ENCODE measurements at places on chromosomes 5 and 9.

DNA sequence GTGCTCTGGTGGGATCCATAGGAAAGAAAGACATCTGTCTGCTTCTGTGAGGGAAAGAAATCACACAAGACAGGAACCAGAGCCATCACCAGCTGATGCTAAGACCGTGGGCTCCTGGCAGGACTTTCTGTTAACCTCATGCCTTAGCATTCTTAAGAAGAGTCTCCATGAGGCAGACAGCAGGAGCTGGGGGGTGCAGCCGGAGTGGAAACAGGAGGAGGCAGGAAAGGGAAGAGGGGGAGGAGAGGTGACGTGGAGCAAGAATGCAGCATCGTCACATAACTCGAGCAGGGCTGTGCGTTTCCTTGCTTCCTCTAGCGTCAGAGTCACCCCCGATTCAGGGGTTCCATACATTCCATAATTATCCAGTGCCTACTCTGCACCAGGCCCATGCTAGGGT lies 53.6 kb downstream of the ERGIC1 start:
- peak; percentile 56 for DNase-seq

DNA sequence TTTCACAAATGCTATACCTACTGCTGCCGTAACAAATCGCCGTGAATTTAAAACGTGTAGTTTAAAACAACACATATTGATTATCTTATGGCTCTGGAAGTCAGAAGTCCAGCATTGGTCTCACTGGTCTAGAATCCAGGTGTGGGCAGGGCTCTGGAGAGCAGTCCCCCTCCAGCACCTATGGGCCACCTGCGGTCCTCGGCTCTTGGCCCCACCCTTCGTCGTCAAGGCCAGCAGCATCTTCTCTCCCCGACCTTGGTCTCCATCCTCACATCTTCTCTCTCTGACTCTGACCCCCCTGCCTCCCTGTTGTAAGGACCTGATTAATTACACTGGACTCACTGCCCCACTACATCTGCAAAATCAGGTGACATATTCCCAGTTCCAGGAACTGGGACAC lies 106.4 kb upstream of the COL5A1 start:
- no peak for DNase-seq

DNA sequence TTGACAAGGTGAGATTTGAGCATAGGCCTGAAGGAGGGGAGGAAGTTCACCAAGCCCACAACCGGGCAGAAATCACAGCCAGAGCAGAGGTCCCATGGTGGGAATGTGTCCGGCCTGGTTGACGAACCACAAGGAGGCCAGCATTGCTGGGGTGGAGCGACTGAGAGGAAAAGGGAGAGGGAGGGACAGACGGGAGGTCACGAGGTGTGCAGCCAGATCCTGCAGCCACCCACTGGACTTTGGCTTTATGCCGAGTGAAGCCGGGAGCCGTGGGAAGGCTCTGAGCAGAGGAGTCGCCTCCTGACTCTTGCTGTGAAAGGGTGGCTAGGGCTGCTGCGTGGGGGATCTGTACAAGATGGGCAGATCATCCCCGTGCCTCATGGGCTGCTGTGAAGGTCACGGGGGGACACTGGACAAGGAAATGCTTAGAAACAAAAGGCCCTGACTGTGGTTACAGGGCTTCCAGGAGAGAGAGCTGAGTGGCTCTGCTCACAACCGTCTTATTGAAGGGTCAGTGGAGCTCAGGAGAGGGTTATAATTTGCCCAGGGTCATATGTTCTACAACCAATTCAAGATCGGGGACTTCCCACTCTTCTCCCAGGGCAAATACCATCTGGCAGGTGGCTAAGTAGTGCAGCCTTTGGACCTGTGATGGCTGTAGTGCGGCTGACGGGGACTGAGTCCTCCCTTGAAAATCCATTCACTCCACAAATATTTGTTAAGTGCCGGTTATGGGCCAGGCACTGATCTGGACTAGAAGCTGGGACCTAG lies 15.6 kb upstream of the CD74 start:
- DNase-seq = no peak

DNA sequence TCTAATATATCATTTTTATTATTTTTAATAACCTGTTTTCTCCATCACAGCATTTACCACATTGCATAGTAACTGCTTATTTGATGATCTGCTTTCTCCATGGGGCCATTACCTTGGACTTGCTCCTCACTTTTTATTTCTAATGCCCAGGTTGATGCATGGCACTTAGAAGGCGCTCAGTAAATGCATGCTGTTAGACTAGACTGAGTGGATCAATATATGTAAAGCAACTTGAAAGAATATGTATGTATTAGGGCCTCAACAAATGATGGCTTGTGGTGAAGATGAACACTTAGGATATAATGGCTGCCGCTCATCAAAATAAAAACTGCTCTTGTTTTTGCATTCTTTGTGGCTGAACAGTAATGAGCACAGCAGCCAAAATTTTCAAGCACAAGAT lies 5.8 kb downstream of the DAPK1 start:
- DNase-seq = no peak

DNA sequence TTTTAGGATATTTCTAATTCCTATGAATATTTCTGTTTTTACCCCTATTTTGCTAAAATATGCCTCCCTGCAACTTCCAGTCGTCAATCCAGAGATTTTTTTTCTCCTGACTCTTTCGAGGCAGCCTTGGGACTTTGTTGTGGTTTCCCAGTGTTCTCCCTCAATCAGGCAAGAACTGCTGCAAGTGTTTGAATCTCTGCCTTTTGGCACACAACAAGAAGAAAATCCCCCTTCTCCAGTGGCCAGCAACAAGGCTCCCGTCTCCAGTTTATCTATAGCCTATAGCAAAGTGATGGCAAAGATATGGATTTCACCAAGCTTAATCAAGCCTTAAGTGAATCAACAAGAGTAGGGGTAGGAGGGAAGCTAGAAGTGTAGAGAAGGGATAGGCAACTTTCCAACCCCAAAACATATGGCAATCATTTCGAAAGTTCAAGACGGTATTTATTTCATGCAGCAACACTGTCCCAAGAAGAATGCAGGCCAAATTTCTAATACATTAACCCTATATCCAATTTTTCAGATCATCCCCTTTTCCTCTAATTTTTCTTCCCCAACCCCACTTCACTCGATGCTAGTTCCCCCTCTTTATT lies 37.7 kb upstream of the PAPPA start:
- peak; percentile 73 for DNase-seq

GRCh38 chr5:13536933-13537332 lies 407.6 kb downstream of the DNAH5 start:
- no peak for DNase-seq

- peak; percentile 80 for DNase-seq
Observed at GRCh38 chr5:75052192-75053053, at the start of gene GCNT4. GCNT4 (minus strand) TSS chr5:75052558; CDS start chr5:75030037, 22,521 bp downstream.

GRCh38 chr5:150298701-150299451 lies 3.8 kb downstream of the ARSI start:
- DNase-seq = peak; percentile 91

DNA sequence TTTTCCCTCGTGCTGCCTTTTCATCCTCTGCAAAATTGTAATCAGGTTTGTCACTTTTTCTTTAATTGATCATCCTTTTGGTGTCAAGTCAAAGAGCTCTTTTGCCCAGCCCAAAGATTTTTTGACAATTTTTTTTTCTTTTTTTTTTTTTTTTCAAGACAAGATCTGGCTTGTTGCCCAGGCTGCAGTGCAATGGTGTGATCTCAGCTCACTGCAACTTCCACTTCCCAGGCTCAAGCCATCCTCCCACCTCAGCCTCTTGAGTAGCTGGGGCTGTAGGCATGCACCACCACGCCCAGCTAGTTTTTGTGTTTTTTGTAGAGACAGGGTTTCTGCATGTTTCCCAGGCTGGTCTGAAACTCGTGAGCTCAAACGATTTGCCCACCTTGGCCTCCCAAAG lies 36.7 kb downstream of the CDK7 start:
- DNase-seq = peak; percentile 57

DNA sequence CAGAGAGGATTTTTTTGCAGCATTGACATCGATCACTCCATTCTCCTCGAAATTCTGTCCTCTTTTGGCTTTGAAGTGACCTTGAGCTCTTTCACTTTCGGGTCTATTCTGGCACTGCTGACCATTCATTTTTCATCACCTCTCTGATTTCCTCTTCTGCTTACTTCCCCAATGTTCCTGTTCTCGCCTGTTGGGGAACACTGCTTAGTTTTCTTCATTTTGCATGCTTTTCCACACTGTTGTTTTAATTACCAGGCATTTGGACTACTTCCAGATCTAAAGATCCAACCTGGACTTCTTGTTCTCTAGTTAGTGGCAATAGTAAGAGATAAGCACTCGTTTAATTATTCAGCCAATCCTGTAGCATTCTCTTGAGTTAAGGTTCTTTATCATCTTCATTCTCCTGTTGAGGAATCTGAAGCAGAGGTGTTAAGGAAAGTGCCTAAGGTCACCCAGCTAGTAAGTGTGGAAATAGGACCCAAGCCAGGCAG lies 53.4 kb downstream of the MAN2A1 start:
- no peak for DNase-seq

DNA sequence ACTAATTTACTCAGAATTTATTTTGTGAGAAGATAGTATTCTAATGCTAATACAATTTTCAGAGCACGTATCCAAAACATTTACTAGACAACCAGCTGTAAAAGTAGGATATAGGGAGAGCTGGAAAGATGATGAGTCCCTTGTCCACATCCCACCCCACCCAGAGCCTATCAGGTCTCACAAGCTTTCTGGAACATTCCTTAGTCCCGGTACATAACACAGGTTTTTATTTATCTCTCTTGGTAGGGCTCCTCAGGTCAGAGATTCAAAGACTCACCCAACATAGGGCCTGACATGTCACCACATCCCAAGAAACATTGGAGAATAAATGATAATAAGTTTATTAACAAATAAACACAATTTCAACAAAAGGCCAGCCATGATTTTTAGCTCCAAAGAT lies 13.8 kb upstream of the RAD23B start:
- DNase-seq = no peak

DNA sequence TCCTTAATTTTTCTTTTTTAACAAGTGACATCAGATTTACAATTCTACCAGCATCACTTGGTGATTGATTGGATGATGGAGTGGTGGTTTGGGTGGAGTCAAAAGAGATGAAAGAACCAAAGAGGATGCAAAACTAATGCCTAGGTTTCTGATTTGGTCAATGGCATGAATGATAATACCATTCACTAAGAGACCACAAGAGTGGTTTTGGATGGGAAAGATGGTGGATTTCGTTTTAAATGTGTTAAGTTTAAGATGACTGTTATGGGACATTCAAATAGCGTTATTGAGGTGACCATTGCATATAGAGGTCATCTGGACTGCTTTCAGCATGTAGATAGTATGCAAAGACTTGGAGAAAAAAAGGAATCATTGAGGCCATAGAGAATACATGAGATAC lies 3.6 kb downstream of the SMC5 start:
- DNase-seq = no peak

DNA sequence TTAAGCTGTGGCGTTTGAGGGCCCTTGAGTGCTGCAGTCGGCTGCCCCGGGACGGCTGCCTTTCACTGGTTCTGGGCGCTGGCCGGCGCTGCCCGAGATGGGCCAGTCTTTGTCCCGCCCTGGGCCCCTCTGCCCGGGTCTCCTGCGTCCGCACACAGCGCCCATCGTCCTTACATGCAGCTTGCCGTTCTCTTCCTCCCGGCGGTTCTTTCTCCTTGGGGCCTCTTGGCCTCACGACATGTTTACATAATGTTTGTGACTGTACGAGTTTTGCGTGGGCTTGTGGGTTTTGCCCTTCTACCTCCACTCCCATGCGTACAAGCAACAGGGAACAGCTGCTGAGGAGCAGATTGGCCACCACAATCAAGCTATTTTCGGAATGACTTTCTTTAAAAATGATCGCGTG lies 618 bp downstream of the TNPO1 start:
- peak; percentile 79 for DNase-seq

GRCh38 chr5:100838048-100838473 lies 65.0 kb downstream of the ST8SIA4 start:
- DNase-seq = no peak

- peak; percentile 35 for DNase-seq
Observed at GRCh38 chr5:137190031-137190430, 309.1 kb downstream of the SPOCK1 start.

DNA sequence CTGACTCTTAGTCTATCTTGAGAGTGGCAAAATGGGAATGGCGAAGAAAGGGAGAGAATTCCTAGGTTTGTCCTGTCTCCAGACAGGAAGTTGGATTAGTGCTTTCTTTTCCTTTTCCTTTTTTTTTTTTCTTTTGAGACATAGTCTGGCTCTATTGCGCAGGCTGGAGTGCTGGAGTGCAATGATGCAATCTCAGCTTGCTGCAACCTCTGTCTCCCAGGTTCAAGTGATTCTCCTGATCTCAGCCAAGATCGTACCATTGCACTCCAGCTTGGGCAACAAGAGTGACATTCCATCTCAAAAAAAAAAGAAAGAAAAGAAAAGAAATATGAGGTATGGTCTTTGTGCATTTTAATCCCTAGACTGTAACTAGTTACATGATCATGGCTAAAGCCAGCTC lies 12.6 kb upstream of the KIF27 start:
- peak; percentile 71 for DNase-seq

DNA sequence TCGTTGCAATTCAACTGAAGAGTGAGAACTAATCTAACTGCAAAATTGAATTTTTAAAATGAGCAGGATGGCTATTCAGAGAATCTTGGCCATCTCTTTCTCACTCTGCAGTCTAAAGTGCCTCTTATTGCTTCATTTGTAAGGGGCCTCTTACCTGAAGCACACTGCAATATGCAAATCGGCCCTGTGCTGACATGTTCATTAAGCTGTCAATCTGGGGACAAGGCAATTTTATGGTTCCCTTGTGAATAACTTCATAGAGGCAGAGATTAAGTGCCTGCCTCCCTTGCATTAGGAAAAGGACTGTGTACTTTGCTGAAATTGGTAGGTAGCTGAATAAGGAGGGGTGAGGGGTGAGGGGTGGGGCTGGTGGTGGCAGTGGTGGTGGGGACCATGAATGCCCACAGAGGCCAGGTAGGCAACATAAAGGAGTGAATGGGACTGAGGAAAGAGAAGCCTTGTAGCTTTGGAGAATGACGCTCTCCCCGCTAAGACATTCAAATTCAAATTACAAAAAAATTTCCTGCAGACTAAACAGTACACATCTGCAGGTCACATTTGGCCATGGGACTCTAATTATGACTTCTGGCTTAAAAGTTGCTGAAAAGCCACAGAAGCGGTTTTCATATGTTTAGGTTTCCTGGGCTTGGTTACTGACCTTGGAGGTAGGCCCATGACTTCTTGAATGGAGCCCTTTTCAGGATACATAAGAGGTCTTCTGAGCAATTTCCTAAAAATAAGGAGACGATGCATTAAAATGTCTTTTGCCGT lies 25.0 kb downstream of the TNFSF8 start:
- no peak for DNase-seq

DNA sequence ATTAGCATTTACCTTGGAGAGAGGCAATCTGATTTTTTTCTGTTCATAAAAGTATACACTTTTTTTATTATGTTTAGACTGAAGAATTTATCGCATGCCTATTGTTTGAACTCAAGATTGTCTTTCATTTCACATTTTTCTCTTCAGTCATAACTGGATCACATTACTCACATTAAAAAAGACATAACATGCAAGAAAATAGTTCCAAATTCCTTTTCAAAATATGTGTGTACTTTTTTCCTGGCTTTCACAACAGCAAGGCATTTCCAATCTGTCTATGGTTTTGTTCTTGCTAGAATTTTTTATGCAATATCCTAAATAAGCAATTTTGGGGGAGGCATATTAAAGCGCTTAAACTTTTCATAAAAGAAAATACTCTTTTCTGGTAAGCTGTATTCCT lies 21.2 kb downstream of the FTMT start:
- DNase-seq = peak; percentile 83

GRCh38 chr5:72378639-72379289 lies 58.6 kb downstream of the PTCD2 start:
- DNase-seq = peak; percentile 88

- peak; percentile 69 for DNase-seq
Observed at GRCh38 chr9:20838218-20838617, 154.2 kb downstream of the FOCAD start.

GRCh38 chr5:79716839-79717238 lies 27.2 kb downstream of the CMYA5 start:
- DNase-seq = peak; percentile 44

Data from adipocyte (in vitro differentiated cells).